Body of pancreas (tissue), 4 donors: ENCODE measurements at places on chromosomes 1 and 21.
A peak's percentile ranks its signal among the peaks of the same experiment; 100 is the strongest.

GRCh38 chr1:210850556-210850955 lies 283.4 kb downstream of the KCNH1 start:
- no peak for DNase-seq

DNA sequence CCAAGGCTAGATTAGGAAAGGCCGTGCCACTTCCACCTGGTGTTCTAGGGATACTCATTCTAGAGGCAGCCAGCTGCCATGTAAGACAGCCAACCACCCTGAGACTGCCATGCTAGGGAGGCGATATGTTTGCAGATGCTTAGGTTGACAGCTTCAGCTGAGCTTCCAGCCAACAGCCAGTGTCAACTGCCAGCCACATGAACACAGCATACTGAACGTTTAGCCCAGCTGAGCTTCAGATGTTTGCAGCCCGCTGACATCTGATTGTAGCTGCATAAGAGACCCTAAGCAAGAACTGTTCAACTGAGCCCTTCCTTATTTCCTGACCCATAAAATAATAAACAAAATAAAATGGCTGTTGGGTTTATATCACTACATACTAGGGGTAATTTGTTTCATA lies 5.0 kb upstream of the KCNC4 start:
- DNase-seq, result no peak

DNA sequence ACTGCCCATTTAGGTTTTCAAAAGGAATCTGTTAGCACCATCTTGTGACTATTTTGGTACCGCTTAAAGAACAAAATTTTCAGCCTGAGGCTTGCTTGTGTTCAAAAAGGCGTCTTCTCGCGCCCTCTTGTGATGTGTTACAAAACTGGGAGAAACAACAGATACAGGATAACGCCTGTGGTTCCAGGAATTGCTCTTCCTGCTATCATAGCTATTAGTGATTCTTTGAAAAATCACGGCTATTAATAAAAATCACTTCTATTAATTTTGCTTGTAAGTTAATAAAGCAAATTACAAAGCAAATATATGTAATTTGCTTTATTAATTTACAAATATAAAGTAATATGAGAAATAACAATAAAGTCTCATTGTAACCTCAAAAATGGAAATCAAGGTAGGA lies 82.2 kb upstream of the ABCD3 start:
- peak; percentile 82 for DNase-seq

- DNase-seq, result peak; percentile 27
These were observed 852 bp downstream of the FAAH start for GRCh38 chr1:46394872-46395465.

DNA sequence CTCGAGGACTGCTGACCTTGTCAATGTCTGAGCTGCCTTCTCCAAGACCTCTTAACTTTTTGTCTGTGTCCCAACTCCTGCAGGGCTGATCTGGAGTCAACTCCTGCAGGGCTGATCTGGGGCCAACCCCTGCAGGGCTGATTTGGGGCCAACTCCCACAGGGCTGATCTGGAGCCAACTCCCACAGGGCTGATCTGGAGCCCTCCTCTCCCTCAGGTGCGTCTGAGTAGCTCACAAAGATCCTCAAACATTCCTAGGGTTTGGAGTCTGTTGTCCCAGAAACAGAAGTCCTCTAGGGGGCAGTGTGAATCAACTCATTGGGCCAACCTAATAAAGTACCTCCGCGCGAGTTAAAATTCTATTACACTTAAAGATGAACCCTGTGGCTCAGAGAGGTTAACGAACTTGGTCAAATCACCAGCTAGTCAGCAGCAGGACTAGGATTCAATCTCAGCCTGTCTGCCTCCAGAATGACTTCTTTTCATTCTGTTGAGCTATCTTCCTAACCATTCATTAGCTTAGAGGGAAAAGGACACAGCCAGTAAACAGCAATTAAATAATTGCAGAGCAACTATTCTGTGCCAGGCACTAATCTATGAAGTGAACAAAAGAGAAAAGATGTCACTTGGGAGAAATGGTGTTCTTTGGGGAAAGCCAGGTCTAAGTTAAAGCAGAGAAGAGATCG lies 17.2 kb upstream of the RLF start:
- DNase-seq, result peak; percentile 66

DNA sequence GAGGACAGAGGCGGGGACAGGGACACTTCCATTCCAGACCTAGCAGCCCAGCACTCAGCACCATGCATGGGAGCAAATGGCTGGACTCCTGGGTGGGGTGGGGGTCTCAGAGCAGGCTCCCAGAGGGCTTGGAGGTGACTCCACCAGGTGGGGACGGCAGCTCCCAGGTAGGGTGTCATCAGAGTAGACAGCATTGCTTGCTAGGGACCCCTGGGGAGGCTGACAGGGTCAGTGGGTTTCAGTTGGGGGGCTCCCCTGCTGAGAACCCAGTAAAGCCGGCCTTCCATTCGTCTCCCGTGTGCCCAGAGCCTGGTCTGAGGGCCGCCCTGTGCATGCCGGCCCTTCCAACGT lies 4.8 kb upstream of the GJC2 start:
- no peak for DNase-seq

GRCh38 chr21:42455196-42455595 lies 40.8 kb downstream of the RSPH1 start:
- DNase-seq, result no peak

DNA sequence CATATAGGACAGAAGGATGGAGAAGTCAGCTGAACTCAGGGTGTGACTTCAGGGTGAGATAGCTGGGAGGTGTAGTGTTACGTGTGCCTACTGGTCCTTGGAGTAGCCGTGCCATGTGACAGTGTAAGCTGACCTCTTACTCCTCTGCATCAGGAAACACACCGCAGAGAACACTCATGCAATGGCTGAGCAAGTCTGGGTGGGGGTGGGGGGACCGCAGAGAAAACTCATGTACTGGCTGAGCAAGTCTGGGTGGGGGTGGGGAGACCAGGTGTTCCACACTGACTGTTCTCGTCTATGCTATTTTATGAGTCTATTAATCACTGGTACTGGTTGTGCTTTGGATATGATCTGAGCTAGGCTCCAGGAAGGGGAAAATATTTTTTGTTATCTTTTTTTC lies 233.1 kb downstream of the PAPPA2 start:
- peak; percentile 43 for DNase-seq

DNA sequence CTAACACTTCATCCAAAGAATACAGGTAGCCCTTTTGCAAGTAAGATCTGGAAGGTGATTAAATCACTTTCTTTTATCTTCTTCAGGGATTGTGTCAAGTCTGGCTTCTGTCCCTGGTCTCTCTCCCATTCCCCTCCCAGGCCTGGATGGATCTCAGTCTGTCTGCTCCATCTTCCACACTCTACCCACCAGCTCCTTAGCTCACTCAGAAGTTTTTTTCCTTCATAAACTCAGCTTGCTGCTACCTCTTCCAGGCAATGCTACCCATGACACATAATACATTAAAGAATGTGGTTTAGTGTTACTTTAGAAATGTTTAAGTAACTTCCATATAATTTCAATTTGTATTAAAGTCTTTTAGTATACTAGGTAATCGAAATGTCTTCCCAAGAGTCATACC lies 133.1 kb downstream of the AKT3 start:
- no peak for DNase-seq

DNA sequence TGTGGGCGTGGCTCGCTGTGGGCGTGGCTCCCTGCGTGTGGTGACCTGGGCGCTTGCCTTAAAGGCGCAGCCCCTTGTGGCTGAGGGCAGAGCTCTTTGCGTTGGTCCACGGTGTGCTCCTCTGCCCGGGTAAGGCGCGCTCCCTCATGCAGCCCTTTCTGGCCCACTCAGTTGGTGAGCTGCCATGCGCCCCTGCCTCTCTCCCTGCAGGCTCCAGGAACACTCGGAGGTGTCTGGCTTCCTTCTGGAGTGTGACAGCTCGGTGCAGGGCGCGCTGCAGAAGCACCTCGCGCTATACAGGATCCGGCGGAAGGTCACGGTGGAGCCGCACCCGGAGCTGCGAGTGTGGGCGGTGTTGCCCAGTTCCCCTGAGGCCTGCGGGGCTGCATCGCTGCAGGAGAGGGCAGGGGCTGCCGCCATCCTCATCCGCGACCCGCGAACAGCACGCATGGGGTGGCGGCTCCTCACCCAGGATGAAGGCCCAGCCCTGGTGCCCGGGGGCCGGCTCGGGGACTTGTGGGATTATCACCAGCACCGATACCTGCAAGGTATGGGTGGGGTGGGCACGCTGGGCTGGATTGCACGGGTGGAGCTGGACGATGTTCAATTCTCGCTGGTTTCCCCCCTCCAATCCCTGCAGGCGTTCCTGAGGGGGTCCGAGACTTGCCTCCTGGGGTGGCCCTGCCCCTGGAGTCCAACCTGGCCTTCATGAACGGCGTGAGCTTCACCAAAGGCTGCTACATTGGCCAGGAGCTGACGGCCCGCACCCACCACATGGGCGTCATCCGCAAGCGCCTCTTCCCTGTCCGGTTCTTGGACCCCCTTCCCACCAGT lies 9.1 kb downstream of the IBA57 start:
- DNase-seq, result peak; percentile 38

DNA sequence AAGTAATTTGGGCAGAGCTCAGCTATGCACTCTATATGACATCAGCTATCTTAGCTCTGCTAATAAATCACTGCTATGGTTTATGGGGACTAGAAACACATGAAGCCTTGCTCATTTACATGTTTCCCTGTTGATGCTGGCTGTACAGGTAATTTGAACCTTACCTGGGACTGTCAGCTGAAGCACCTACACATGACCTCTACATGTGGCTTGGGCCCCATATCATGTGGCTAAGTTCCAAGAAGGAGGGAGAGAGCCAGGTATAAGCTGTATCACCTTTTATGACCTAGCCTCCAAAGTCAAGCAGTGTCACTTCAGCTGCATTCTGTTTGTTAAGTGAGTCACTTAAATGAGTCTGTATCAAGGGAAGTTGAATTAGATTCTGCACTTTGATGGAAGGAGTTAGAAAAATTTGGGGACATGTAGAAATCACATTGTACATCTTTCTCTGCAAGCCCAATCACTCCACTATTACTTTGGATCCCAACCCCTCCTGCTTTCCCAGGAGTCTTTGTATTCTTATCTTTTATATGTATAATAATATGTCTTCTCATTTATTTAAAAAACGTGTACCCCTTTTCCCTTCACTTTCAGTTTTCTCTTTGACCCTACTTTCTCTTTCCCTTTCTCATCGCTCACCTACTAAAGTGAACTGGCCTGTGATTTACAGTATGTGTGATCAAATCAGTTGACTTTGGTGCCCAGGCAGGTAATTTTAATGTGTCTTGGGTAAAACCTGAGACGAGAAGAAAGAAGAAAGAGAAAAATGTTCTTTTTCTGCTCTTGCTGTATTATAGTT lies 53.4 kb upstream of the PRKACB start:
- DNase-seq, result no peak

DNA sequence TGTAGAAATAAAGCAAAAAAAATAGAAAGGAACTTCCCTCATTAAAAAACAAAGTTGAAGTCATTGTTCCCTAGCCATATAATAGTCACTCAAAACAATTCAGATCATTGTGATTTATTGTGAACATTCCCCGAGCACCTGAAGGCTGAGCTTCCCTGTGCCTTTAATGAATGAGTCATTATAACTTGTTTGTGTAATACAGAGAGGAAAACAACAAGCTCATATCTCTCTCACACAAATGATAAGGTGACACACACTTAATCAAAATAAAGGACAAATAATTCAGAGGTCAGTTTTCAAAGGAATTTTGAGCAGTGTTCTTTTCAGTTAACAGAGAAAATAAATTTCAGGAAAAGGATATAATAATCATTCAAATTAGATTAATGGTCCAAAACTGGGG lies 326.2 kb downstream of the DUSP10 start:
- DNase-seq, result no peak

- DNase-seq, result peak; percentile 13
These were observed 166.9 kb downstream of the HLX start for GRCh38 chr1:221045842-221046831.

- no peak for DNase-seq
These were observed 202.3 kb downstream of the HIVEP3 start for GRCh38 chr1:41716188-41717130.

GRCh38 chr1:234608025-234608910 lies 1.7 kb downstream of the IRF2BP2 start:
- DNase-seq, result peak; percentile 85

GRCh38 chr1:167477986-167478385 lies 40.3 kb downstream of the CD247 start:
- no peak for DNase-seq

GRCh38 chr1:112110031-112110430 lies 120.6 kb upstream of the KCND3 start:
- DNase-seq, result peak; percentile 43

DNA sequence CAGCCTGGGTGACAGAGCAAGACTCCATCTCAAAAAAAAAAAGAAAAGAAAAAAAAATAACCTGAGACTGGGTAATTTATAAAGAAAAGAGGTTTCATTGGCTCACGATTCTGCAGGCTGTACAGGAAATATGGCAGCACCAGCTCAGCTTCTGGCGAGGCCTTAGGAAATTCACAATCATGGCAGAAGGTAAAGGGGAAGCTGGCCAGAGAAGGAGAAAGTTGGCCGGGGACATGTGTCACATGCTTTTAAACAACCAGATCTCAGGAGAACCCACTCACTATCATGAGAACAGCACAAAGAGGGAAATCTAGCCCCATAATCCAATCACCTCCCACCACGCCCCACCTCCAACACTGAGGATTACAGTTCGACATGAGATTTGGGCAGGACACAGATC lies 125.3 kb downstream of the DISP1 start:
- no peak for DNase-seq

GRCh38 chr1:228062812-228063211 lies 19.7 kb upstream of the ARF1 start:
- DNase-seq, result no peak
